ENCODE measurements at places on chromosomes 3 and 15. TPM values are rescaled to one million over a fixed set of nuclear protein-coding genes. Genes with fewer than 3 reads are reported as not detected.

DNA sequence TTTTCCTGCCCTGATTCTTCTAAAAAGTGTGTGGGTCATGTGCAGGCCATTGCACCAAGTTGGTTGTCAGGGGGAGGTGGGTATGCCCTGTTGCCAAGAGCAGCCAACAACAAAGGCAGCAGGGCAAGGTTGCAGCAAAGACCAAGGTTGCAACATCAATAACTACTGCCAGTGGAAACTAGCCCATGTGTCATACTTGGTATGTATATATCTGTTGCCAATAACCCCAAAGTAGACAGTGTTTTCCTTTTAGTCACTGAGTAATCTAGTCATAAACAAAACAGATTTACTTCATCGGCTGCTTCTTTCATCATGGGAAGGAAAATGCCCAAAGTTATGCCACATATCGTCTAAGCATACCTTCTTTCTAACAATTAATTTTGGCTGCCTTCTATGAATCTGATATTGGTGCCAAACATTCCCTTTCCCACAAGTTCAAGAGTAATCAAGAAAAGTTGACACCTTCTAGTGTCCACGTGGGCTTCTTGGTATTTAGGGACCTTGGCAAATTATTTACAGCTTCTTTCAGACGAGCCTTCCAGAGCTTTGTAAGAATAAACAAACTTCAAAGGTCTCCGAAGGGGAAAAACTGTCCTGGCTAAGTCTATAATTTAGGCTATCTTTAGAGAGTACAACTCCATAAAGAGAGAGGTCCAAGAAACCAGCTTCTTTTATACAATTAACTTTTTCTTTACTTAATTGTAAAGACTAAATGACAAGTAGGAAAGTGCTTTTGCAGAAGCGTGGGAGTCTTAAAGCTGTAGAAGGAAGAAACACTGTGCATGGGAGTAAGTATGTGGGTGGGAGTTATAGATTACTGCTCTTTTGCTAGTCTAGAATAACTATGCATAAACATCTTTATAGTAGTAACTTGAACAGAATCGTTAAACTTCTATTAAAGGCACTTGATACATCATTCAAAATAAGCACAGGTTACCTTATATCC, 10.0 kb upstream of the MBNL1 start:
- DNase-seq, result peak; percentile 77

GRCh38 chr3:24607281-24607680, 112.6 kb upstream of the THRB start:
- DNase-seq, result no peak

INO80 gene
- total RNA-seq, result 15.1 TPM

DNA sequence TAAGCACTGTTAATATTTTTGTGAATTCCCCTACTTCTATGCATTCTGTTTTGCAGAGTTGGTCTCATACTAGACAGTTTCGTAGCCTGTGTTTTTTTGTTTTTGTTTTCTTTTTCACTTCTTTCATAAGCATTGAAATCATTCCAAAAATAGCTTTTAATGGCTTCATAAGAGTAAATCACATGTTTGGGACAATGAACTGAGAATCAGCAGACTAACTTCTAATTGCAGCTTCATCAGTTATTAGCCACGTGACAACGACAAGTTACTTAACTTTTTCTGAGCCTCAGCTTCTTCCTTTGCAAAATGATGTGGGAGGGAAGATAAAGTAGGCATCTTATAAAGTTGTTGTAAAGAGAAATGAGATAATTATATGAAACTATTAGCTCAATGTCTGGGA, 124.8 kb downstream of the LIPC start:
- no peak for DNase-seq

DNA sequence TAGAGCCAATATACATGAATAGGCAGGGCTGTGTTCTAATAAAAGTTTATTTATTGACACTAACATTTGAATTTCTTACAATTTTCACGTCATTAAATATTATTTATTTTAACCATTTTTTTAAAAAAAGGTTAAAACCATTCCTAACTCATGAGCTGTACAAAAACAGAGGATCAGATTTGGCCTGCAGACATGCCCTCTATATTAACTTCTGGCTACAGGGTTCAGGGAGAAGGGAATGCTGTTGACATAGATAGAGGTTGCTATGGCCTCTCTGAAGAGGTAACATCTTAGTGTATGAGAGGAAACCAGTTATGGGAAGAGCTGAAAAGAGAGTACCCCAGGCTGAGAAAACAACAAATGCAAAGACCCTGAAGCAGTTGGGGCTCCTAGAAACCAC, 19.1 kb upstream of the RAP2B start:
- no peak for DNase-seq

MAP6D1 gene
- 2.5 TPM for total RNA-seq

DNA sequence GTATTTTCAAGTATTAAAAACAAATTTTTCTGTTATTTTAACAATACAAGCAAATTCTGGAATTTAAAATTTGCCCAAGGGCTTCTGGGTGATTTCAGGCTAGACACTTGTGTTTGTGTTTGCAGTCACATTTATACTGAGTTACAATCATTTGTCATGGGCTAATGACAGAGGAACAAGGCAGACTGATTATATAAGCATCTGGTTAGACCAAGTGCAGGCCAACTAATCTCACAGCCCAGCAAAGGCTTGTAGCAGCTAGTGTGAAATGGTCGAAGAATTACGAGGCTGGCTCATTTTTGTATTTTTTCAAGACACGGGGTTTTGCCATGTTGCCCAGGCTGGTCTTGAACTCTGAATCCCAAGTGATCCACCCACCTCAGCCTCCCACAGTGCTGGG, 52.1 kb downstream of the CMTM8 start:
- DNase-seq, result no peak

- DNase-seq, result no peak
These were observed 861.3 kb downstream of the ZPLD1 start for GRCh38 chr3:103295974-103296570.

C2CD4A gene
- total RNA-seq, result not detected

- no peak for DNase-seq
These were observed 374.6 kb upstream of the ARL6 start for GRCh38 chr3:97389936-97390335.

C2CD4B gene
- 1.00 TPM for total RNA-seq

DNA sequence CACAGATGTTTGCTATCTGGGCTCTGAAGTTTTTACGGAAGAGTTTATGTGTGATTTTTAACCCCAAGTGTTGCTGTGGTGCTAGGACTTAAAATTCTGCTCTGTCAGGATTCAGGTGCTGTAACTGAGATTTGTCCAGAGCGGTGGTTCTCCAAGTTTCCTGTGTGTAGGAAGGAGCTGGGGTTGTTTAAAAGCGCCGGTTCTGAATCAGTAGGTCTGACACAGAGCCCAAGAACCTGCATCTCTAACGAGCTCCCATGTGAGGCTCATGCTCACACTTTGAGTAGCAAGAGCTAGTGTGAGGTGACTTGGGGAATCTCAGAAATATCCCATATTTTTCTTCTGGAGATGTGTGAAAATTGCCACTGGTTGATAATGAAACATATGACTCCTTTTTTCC, 325.5 kb downstream of the SATB1 start:
- no peak for DNase-seq

DNA sequence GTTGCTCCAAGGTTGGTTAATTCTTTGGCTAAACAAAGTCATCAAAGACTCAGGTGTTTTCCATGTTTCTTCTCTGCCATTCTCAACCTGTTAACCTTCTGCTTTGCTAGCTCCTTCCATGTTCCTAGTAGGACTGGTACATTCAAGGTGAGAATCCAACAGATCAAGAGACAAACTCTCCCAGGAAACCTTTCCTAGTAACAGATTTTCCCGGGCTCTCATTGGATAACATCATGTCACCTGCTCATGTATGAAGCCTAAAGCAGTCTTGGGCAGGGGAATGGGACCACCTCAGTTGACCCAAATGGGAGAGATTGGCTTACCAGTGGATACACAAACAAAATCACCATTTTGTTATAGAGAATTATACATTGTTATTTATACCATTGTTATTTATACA, 14.9 kb downstream of the SEMA6D start:
- no peak for DNase-seq

Measured in heart left ventricle (tissue), 16 donors.